Retinal pigment epithelial cell (primary cell): ENCODE measurements at places on chromosomes 11 and 22.

- no peak for DNase-seq
Measured at GRCh38 chr11:46513934-46514342, 79.9 kb downstream of the AMBRA1 start.

GRCh38 chr11:1651411-1651980 lies 21.9 kb downstream of the KRTAP5-5 start:
- no peak for DNase-seq

DNA sequence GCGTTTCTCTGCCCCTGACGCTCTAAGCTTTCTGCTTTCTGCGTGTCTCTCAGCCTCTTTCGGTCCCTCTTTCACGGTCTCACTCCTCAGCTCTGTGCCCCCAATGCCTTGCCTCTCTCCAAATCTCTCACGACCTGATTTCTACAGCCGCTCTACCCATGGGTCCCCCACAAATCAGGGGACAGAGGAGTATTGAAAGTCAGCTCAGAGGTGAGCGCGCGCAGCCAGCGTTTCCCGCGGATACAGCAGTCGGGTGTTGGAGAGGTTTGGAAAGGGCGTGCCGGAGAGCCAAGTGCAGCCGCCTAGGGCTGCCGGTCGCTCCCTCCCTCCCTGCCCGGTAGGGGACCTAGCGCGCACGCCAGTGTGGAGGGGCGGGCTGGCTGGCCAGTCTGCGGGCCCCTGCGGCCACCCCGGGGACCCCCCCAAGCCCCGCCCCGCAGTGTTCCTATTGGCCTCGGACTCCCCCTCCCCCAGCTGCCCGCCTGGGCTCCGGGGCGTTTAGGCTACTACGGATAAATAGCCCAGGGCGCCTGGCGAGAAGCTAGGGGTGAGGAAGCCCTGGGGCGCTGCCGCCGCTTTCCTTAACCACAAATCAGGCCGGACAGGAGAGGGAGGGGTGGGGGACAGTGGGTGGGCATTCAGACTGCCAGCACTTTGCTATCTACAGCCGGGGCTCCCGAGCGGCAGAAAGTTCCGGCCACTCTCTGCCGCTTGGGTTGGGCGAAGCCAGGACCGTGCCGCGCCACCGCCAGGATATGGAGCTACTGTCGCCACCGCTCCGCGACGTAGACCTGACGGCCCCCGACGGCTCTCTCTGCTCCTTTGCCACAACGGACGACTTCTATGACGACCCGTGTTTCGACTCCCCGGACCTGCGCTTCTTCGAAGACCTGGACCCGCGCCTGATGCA lies at the start of gene MYOD1:
Gene MYOD1 (plus strand): TSS at position 544 of the 910 bp plus-strand sequence. CDS start 212 bp downstream, at position 756.
- DNase-seq: no peak

DNA sequence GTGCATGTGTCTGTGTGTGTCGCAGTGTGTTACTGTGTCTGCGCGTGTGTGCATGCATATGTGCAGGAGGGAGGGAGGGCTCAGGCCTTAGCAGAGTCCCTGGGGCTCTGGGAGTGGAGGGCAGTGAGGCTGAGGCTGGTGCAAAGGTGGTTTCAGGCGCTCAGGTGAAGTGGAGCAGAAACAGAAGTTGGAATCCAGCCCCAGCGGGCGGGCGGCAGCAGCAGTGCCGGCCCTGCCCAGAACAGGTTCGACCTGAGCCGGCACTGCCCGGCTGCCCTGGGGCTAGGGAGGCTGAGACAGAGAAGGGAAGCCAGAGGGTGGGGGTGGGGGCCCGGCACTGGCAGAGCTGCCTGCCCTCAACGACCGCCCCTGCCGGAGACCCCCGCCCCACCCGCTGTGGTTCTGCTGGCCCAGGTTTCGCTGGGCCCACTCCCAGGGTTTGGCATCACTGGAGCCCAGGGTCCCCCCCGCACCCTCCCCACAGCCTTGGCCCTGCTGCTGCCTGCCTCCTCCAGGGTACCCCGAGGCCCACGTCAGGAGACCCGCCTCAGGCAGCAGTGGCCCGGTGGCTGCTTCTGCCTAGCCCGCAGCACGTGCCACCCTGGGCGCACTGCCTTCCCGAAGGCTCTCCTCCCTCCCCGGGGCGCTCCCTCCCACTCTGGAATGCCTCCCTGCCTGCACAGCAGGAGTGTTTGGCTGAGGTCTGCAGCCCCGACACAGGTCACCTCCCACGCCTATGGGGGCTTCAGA lies 13.3 kb downstream of the ASCL2 start:
- DNase-seq: no peak

DNA sequence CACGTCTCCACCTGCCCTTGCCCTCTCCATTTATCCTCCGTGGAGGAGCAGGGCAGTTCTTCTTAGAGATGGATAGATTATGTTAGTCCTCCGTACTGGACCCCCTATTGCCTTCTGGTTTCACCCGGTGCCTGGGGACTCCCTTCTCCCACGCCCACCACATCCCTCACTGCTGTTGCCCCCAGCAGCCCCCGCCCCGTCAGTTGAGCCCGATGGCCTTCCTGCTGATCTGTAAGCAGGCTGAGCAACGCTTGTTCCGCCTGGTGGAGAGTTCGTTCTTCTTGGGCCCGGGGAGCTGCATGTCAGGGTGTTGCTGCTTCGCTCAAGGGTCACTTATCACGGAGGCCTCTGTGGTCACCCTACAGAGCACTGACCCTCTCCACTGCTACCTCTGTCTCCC lies 34.2 kb downstream of the B3GAT1 start:
- no peak for DNase-seq

DNA sequence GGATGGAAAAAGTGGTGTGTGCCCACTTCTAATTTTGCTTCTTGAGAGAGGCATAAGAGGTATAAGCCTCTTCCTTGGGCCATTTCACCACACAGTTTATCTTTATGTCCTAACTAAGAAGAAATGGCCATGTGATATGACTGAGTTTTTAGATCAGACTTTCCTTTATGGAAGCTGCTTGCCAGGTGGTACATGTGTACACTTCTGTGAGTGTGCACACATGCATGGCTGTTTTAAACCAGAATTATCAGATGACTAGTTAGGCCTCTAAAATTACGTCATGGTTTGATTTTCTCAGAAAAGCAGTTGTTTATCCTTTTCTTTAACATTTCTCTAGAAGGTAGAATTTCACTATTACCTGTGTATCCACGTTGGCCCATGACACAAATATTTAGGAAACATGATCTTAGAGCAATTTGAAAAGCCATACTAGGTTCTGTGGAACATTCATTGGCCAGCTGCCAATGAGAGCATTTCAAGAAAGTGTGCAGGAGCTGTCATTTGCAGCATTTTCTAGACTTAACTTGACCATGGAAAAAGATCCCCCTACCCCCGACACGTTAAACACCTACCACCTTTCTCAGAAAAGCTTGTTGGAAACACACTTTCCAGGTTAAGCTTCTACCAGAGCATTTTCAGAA lies 109.2 kb upstream of the GAL start:
- no peak for DNase-seq

- DNase-seq: no peak
Measured at GRCh38 chr11:39247570-39248137, 2211.8 kb downstream of the LRRC4C start.

DNA sequence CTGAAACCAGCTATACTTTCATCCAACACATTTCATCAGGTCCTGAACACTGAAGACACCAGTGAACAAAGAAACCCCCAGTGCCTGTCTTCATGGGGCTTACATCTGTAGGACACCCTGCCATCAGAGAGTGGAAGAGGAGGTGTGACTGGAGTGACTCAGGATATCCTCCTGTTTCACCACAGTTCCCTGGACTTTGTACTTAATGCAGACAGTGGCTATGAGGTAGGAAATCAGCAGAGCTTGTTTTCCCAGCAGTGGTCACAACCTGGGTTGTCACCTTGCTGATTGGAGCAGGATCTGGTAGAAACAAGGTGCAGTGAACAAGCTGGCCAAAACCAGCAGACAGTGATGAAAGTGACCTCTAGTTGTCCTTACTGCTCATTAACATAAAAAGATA lies 128.8 kb downstream of the KIRREL3 start:
- DNase-seq: no peak

GRCh38 chr11:110086892-110087309 lies 6.3 kb upstream of the ZC3H12C start:
- no peak for DNase-seq

- DNase-seq: no peak
Measured at GRCh38 chr11:63847363-63847762, 8.5 kb downstream of the MARK2 start.

DNA sequence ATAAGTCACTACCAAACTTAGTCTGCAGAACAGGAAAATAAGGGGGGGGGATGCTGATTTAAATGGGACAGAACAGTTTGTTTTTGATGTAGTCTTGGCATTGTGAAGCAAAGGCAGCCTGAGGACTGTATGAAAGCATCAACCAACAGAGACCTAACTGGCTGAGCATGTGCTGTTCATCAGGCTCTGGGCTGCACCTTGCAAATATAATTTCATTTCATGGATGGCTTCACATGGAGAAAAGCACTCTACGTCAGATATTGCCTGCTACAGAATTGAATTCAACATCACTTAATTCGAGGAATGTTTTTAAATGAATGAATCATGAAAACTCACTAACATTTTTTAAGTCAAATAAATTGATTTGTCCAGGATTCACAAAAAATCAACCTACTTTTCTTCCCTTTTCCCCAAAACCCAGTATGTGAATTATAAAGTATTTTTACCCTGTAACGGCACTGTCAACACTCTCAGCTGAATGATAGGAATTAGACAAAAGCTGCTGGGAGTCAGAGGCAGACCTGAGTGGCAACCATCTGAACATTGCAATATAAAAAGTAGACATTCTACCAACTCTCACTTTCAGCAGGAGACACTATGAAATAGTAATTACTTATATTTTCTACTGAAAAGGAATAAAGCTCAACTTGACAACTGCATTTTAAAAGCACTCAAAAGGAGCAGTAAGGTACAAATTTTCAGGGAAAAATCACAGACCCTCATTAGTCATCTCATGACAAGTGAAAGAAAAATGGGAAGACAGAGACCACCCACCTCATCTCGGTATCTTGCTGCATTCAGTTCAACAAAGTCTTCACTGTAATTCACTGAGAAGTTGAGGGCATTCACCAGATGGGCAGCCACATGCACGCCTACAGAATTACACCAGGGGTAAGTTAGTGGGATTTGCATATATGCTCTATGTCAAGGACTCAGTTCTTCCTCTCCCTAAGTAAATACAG lies 47.5 kb downstream of the NOX4 start:
- peak; percentile 31 for DNase-seq

- no peak for DNase-seq
Measured at GRCh38 chr11:44277196-44278090, 32.5 kb downstream of the ALX4 start.

GRCh38 chr11:46698597-46698996 lies 1.8 kb downstream of the ARHGAP1 start:
- DNase-seq: no peak

- DNase-seq: no peak
Measured at GRCh38 chr11:130778705-130779104, 137.6 kb downstream of the SNX19 start.

GRCh38 chr22:17639247-17639741 lies 737 bp downstream of the BCL2L13 start:
- DNase-seq: peak; percentile 10

GRCh38 chr22:29882716-29883044 lies 294 bp upstream of the MTMR3 start:
- DNase-seq: no peak

- peak; percentile 85 for DNase-seq
Measured at GRCh38 chr11:95254131-95254704, 23.2 kb upstream of the SESN3 start.

- DNase-seq: no peak
Measured at GRCh38 chr22:45276507-45277105, 8.1 kb upstream of the UPK3A start.

- DNase-seq: no peak
Measured at GRCh38 chr11:65516135-65516968, 8.5 kb upstream of the SCYL1 start.

- DNase-seq: peak; percentile 12
Measured at GRCh38 chr11:94513091-94513490, 830 bp downstream of the C11orf97 start.

DNA sequence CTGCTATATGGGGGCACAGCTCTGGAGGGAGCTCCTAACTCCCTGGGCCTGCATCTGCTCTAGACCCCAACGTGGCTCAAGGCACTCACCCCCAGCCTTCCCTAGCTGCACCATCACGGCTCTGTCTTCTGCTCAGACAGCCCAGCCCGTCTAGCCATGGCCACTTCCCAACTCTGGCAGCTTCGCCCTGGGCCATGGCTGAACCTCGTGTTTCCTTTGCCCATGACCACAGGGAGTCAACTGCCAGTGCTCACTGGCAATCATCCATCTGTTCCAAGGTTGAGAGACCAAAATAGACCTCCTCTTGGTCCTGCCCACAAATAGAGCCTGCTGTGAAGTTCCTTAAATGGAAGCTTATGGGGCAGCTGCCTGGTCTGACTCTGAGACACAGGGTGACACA lies 5.4 kb downstream of the LMO1 start:
- no peak for DNase-seq

DNA sequence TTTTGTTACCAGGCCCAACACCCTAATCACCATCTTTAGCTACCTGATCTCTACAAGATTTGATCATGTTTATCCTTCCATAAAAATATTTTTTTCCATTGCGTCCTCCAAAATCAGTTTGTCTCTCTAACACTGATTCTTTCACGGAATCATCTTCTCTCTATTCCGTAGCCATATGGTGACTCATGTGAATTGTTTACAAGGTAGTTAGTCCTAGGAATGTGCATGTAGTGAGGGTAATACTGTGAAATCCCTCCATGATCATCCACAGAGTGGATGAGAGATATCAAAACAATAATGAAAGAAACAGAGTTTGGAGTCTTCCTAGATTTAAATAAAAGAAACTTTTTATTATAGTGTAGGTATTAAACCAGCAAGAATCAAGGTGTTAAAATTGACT lies 230.2 kb downstream of the METTL15 start:
- DNase-seq: no peak

- no peak for DNase-seq
Measured at GRCh38 chr11:35083181-35083430, 55.9 kb upstream of the CD44 start.

DNA sequence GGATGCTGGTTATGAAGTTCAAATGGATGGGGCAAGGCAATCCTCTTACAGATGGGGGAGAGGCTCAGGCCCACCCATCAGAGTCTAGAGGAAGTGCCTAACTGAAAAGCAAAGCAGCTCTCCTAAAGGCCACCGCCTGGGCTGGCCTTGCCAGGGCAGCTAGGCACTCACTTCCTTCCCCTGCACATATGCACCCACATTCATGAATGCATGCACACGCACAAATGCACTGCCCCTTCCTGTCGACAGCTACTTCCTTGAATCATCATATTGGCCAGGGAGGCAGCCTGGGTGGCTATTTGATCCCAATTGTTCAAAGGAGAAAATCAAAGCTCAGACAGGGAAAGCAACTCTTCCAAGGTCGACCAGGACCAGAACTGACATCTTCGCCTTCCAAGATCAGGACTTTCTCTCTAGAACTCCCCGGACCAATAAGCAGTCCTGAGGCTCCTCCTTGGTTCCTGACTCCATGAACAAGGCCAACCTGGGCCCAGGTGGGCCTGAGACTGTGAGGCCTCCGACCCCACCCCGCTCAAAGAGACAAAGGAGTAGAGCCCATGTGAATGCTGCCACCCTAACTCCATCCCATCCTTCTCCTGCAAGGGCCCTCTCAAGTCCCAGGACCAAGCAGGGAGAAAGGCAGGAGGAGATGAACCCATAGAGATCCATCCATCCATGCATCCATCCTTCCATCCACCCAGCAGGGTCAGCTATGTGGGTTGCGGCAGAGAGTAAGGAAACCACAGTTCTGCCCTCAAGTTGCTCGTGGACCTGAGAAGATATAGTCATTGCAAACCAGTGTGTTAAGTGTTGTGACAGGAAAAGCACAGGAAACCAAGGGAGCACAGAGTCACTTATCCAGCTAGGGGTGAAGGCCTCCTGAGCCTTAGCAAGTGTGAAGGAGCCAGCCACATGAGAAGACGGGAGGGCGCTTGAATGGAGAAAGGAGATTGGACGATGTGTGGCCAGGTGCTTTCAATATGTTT lies 35.4 kb upstream of the LMO1 start:
- no peak for DNase-seq

GRCh38 chr11:5713695-5714094 lies 22.6 kb upstream of the OR56B1 start:
- no peak for DNase-seq
